ENCODE measurements at places on chromosomes 3 and 15.

- DNase-seq = no peak
Observed at GRCh38 chr3:80283783-80284182, 516.0 kb upstream of the ROBO1 start.

DNA sequence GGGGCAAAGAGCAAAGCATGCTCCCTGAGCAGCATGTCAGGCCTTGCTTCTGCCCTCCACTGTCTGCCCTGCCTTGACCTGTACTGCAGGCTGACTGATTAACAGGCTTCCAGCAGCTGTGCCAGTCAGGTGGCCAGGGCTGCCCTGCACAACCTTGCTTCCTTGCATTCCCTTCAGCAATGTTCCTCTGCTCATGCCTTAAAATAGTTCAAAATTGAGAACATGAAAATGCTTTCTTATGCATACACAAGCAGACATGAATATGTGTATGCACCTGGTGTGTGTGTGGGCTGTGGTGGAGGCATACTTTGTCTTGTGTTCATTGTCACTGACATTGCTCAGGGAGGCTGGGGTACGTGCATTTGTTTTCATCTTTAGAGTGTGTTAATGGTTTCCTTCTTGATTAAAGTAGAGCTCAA lies 1.2 kb upstream of the SLC22A13 start:
- no peak for DNase-seq

DNA sequence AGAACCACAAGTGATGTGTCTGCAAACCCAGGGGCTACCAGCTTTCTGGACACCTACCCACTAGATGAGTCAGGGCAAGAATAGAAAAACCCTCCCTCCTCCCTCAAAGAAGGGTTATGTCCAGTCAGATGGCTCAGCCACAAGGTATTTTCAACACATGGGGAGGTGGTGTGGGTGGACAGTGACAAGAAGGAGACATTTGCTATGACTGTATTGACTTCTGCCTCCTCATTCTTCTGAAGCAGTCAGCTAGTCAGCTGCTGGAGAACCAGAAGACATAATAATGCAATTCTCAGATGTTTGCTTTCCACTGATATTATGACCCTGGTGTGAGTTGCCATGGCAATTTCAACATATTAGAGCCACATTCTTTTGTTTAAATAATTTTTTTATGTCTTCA lies 66.7 kb upstream of the GOLGA8B start:
- no peak for DNase-seq

DNA sequence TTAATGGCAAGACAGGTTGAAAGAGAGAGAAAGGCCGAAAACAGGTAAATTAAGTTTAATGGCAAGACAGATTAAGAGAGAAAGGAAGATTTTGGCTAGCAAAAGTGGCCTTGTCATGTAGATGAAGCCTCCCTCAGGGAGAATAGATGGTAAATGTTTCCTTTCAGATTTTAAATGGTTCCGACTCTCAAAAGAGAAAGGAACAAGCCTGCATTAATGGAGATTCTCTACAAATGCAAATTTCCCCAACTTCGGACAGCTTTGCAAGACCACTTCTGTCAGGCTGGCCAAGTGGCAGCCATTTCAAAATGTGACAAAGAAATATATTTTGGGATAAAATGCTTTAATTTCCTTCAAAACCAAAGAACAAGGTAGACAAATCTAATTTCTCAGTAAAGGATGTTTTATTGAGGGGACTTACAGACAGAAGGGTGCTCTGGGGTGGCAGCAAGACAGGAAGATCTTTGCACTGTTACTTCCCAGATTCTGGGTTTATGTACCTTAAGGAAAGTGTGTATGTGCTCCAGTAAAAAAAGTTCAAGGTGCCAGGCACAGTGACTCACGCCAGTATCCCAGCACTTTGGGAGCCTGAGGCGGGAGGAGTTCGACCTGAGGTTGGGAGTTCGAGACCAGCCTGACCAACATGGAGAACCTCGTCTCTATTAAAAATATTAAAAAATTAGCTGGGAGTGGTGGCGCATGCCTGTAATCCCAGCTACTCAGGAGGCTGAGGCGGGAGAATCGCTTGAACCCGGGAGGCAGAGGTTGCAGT lies 626.3 kb upstream of the NAALADL2 start:
- DNase-seq = no peak

DNA sequence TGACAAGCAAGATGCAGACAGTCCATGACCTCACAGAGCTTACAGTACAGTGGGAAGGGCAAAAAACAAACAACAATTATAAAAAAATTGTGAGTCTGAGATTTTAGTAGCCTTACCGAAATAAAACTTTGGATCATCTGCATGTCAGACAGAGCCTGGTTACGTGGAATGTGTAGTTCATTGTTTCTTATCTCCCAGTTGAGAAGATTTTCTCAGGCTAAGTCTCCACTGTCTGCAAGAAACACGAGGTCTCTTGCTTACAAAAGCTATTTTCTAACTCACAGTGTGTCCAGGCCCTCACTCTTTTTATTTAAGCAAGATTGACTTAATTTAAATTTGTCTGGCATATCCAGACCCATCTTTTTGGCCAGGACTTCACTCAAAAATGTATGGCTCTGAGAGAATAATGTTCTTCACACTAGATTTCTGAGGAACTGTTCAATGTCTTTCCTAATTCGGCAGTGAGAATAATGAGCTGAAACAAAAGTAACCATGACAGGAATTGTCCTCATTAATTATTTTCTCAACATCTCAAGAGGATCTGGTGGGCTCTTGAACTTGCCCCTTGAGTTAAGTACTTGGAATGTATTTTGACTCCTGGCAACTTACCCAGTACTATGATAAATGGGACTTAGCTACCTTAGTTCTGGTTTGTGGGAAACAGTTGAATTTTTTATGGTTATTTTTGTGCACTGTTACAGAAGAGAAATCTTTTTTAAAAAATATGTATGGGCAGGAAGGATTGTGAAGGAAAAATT lies 265.1 kb upstream of the COL8A1 start:
- DNase-seq = no peak

DNA sequence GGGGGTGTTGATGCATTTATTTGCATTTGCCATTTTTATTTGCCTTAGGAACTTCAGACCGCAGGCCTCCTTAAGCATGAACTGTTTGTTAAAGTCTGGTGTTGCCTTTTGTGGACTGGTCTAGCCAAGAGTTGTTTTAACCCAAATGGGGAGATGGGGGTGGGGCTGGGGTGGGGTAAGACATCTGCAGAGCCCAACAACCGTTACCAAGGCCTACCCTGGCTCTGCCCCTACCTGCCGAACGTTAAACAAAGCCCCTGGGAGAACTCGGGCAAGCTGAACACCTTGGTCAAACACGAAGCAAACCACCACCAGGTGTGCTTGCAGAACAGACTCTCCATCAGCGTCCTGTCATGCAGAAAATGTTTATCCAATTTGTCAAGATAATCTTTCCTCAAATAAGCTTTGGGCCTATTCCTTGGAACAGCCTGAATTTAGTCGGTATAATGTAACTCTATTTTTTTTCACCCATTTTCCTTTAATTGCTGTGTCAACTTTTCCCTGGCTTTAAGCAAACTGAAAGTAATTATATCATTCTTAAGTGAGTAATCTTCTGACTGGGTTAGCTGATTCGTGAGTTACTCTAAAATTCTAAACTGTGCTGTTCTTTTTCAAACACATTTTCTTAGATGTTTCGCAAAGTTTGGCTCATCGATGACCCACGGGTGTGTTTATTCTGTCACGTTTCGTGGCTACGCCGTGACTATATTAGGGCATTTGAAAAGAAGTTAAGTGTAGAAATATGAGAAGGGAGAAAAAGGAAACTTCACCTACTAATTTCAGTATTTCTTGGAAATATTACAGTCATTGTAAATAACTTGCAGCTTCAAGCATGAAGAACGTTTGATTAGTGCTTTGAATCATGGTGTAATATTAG lies 127.6 kb downstream of the SOX2 start:
- DNase-seq = no peak

DNA sequence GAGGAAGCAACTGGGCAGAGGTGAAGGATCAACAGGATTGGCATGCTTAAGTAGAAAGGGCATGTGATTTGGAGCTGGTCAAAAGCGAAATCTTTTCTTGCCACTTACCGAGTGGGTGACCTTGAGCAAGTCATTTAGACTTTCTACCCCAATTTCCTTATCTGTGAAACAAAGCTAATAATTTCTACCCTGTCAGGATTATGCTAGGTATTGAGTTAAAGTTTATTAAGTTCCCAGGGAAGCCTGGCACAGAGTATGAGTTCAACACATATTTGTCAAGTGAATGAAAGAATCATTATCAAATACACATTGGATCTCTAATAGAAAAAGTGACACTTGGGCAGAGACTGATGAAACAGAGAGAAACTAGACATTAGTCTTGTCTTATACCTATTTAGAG lies 66.4 kb upstream of the FRMD4B start:
- DNase-seq = no peak

- no peak for DNase-seq
Observed at GRCh38 chr3:133965906-133966305, 63.8 kb downstream of the SLCO2A1 start.

GRCh38 chr3:37944391-37944842 lies 46.2 kb upstream of the VILL start:
- DNase-seq = no peak

DNA sequence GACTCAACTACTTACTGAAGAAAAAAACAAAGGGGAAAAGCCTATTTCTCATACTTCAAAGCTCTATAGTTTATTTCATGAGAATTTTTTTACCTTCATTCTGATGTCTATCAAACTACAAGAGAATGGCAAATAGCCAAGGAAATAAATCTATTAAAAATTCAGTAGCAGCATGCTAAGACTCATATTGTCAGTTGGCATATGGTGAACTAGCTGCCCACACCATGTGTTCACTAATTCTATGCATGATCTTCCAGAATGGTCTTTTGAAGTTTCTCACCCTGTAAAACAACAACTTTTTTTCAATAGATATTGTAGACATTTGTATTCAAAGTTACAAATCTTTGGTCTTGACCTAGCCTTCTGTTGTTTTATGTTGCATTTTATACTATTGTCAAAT lies 386.2 kb downstream of the RSL24D1 start:
- DNase-seq = no peak

- no peak for DNase-seq
Observed at GRCh38 chr3:152331018-152331541, 62.4 kb downstream of the MBNL1 start.

- DNase-seq = no peak
Observed at GRCh38 chr3:98536456-98537017, 4.8 kb downstream of the GPR15 start.

GRCh38 chr15:65949011-65949410 lies 79.7 kb downstream of the RAB11A start:
- DNase-seq = no peak

GRCh38 chr3:64900617-64901521 lies 213.1 kb upstream of the ADAMTS9 start:
- DNase-seq = no peak

- no peak for DNase-seq
Observed at GRCh38 chr3:152159328-152159727, 109.4 kb upstream of the MBNL1 start.

- no peak for DNase-seq
Observed at GRCh38 chr3:31635545-31635944, 102.8 kb downstream of the STT3B start.

GRCh38 chr15:52656412-52656811 lies 22.8 kb downstream of the ATOSA start:
- DNase-seq = no peak

DNA sequence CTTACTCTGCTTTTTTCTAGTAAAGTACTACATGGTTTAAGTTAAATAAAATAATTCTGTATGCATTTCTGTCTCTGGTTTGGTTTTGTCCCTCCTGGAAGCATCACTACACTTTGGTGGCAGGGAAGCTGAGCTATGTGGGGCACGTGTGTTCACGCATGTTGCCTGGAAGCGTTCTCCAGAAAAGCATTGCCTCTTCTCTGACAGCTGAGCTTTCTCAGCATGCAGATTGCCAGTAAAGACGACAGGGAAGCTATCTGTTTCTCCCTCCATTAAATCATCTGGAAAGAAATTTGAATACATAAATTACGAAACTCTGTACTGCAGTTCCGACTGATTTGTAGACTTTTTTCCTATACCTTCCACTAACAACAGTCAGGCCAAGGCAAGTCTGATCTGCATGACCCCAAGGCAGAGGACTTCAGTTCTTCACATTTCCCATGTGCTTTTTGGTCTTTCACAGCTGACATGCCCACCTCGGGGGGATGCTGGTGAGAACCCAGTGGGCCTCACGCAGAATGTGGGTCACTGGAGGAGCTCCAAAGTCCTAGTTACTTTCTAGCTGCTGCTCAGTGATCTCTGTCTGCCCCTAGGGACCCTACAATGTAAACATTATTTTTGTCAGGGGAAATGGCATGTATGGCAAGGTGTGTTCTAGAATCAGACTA lies 43.0 kb downstream of the PGPEP1L start:
- no peak for DNase-seq

GRCh38 chr15:86040356-86041033 lies 39.2 kb upstream of the AGBL1 start:
- DNase-seq = no peak

- DNase-seq = no peak
Observed at GRCh38 chr3:166171695-166172094, 334.5 kb upstream of the BCHE start.

GRCh38 chr3:125646581-125646980 lies 51.3 kb upstream of the OSBPL11 start:
- no peak for DNase-seq

GRCh38 chr15:53209396-53210042 lies 419.4 kb upstream of the ONECUT1 start:
- DNase-seq = no peak

DNA sequence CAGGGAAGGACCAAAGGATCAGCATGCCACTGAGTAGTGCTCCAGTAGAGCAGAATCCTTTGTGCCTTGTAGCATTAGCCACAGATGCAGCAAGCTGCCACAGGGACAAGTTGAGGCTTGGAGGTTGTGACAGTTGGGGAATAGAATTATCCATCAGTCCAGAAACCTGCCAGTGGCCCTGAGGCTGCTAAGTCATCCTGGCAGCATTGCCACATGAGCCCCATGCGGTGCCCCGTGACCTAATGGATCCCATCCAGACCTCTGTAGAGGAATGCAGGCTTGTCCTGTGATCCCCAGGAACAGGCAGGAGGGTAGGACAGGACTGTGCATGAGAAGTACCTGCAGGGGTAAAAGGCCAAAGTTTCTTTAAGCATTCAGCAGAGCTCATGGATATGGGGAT lies 51.7 kb downstream of the BOC start:
- no peak for DNase-seq

- no peak for DNase-seq
Observed at GRCh38 chr3:14236902-14237301, 58.3 kb downstream of the LSM3 start.

DNA sequence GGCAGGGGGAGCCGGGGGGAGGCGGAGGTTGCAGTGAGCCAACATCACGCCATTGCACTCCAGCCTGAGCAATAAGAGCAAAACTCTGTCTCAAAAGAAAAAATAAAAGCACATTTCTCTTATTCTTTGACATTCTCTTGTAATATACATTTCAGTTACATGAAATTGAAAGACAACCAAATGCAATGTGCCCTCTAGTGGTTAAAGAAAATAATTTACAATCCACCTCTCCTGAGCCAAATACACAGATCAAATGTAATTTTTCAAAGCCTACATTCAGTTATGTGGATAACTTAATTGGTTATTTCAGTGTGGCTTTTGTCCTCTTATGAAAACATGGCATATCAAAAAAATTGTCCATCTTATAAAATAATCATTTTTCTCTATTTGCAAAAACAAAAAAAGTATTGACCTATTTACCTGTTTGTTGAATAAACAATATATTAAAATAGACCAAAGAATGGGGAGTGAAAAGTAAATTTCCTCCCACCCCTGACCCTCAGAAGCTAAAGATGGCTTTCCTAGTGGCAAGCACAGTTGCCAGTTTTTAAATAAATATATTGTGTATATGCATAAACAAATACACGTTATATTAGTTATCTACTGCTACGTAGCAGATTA lies 14.2 kb upstream of the U2SURP start:
- DNase-seq = no peak

Data from GM12892 (cell line).